ENCODE measurements at places on chromosomes 3 and 15.

GRCh38 chr3:193946945-193947344, 189.0 kb upstream of the HES1 start:
- no peak for DNase-seq

DNA sequence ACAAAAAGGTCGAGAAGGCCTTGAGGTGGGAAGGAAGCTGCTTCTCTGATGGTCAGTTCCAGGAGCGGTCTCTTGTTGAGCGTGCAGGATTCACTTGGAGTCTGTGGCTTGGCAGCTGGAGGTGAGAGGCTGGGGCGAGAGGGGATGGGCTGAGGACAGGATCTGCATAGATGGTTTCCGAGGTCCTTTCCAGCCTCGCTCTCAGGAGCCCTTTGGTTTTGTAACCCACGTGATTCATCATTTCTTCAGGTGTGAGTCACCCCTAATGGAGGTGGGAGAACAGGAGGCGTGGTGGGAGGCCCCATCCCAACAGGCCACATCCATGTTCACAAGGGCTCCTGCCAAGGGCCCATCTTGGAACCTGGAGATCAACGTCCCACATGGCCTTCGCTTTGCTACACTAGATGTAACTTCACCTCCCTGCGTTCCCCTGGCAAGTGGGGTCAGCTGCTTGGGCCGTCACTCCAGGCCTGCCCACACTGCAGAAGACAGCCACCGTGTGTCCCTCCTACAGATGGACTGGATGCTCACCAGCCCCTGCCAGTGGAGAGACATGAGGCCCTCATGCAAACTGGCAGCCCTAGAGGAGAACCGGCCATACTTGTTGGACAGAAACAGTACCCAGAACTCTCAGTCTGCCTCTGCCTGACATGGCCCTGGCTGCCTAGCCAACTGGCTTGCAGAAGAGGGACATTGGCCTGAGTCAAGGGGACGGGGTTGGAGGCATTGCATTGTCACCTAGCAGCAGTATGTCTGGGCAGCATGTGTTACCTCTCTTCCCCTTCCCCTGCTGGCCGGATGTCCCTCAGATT, 1.6 kb upstream of the PCSK6 start:
- DNase-seq = no peak

GRCh38 chr3:59821274-59821673, 771.4 kb upstream of the CFAP20DC start:
- no peak for DNase-seq

- DNase-seq = no peak
These were observed 122.0 kb downstream of the SEMA6D start for GRCh38 chr15:47839233-47839825.

GRCh38 chr15:49328941-49329340, 94.1 kb upstream of the FGF7 start:
- DNase-seq = no peak

- DNase-seq = no peak
These were observed 31.3 kb upstream of the ST3GAL6 start for GRCh38 chr3:98731720-98732285.

DNA sequence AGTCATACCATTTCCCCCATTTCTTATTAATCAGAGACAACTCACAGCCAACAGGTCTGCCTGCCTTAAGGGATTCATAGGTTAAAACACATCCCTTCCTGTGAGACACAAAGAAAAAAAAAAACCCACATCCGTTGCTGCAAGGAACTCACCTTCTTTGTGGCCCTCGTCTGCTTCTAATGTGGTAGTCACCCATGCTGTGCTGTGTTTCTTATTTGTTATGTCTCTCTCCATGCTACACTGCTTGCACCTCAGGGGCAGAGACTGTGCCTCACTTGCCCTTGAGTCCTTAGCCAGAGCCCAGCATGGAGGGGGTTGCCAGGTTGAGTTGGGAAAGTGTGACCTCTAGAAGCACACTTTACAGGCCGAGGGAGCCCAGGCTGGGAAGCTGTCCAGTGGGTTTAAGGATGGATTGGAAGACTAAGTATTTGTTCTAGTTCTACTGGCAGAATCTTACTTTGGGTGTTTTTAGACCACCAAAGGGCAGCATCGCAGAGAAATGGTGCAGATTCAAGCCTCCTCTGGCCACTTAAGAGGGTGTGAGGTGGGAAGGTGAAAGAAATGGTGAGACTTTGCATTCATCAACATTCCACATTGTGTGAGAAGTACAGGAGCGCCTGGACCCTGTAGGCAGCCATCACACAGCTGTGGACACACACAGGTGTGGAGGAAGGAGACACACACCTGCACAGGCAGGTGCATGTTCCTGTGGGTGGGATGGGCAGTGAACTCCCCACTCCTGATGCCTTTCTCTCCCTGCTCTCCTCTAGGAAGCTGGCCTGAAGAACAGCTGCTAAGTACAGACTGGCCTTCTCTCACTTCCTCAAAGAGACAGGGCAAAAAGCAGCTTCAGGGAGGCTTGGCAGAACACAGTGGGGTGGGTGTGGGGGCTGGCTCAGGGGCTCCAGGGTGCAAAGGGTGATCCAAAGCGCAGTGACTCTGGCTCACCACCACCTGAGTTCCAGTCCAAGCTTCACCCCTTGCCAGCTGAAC, 48.8 kb downstream of the GLB1 start:
- DNase-seq = no peak

DNA sequence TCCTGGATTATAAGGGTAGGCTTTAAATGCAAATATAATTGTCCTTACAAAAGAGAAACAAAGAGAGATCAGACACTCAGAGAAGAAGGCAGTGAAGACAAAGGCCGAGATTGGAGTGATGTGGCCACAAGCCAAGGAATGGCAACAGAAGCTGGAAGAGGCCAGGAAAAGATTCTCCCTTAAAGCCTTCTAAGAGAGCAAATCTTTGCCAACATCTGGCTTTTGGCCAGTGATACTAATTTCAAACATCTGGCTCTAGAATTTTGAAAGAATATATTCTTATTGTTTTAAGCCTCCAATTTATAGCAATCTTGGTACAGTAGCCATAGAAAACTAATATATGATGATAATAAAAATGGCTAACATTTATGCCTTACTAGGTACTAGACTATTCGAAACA, 615.8 kb upstream of the ZNF385D start:
- no peak for DNase-seq

DNA sequence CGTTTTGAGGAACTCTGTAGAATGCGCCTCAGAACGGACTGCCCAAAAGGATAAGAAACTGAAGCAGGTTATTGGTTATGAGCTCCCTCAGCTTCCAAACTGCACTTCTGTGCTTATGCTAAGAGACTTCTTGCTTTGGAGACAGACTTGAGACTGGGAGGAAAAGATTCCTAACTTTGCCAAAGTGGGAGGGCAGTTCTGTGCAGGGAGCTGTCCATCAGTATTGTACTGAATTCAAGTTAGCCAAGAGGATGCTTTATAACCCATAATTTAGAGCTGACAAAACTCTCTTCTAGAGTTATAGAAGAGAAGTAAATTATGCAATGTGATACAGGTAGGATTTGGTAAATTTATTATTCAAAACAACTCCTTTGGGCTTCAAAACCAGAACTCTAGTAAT, 519.8 kb upstream of the GBE1 start:
- DNase-seq = no peak

GRCh38 chr3:58296269-58296668, 9.8 kb upstream of the RPP14 start:
- DNase-seq = no peak

DNA sequence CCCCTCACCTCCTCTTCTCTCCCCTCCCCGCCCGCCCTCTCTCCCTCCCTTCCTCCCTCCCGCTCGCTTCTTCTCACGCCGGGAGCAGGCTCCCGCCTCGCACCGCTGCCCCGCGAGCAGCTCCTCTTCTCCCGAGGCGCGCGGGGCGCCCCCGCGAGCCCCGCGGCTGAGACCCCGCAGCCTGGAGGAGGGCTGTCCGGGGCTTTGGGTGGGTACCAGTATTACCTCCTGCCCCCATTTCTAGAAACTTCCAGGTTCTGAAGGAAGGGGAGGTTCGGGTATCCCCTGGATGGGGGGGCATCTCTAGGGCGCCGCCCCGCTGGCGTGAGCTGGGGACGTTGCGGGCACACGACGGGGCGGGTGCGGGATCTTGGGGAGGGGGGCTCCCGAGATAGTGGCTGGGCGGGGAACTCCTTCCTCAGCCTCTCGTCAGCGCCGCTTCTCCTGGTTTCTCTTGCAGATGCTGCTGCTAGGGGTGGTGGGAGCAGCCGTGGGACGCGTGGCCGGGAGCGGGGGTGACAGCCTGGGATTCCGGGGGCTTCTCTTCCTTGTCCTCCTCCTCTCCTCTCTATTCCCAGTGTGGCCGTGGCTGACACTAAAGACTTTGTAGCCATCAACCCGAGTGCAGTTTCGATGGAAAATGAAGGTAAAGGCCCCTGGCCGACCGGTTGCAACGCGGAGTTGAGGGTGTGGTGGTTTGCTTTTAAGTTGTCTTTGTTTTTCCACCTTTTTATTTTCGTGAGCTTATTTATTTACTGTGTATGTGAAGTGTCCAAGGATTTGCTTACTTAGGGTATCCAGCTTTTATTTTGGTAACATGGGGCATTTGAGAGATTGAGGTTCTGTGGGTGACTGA, 474 bp downstream of the ATP2C1 start:
- peak; percentile 47 for DNase-seq

GRCh38 chr3:4724051-4724629, 231.0 kb downstream of the ITPR1 start:
- no peak for DNase-seq

- DNase-seq = no peak
These were observed 740.2 kb downstream of the ROBO1 start for GRCh38 chr3:79027593-79027992.

DNA sequence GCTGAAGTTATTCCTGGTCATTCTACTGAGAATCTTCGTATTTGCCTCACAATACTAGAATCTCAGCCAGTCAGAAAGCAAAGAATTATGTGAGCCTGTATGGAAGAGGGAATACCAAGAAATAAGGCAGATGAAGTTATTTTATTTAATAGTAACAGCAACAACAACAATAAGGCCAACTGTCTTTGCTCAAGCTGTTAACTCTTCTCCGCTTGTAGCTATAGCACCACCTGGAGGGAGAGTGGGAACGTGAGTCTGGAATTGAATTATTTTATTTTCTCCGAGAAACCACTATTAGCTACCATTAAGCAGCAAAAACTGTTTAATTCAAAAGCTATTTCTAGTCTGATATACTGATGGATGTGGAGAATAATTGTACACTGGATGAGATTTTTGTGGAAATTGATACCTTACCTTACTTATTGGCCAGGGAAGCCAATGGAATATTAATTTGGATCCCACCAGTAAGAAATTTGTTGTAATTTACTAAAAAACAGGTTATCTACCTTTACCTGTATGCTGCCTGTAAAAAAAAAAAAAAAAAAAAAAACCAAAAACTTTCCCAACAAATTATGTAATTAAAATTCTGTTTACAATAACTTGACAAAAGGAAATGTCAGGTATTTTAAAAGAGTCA, 50.1 kb downstream of the CALML4 start:
- DNase-seq = peak; percentile 57

- no peak for DNase-seq
These were observed 496.4 kb upstream of the MDFIC2 start for GRCh38 chr3:70808881-70809280.

DNA sequence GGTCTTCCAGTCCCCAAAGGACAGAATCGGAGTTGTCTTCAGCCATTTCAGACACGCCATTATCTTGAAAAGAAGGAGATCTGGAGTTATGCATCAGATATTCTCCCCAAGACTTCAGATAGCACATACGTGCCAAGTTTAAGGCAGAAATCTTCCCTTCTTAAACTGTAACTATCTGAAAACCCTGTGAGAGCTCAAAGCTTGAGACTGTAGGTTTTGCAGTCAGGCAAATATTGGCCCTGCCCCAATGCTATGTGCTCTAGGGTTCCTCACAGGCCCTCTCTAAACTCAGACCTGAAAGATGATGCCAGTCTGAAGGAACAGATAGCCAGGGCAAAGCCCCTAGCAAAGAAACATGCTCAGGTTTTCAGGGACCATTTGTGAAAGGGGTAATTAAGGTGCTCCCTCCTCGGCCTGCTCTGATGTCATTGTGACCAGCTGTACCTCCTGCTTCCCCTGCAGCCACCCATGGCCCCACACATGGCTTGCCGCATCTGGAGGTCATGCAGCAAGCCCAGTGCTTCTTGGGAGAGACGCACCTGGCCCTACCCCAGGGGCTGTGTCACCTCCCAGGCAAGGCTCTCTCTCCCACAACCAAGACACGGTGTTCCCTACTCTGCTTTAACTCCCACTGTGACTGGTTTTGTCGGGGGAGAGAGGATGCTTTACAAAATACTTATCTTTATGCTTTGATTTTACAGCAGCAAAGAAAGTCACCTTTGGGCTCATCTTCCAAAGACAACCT, 53.4 kb upstream of the POMGNT2 start:
- DNase-seq = no peak

DNA sequence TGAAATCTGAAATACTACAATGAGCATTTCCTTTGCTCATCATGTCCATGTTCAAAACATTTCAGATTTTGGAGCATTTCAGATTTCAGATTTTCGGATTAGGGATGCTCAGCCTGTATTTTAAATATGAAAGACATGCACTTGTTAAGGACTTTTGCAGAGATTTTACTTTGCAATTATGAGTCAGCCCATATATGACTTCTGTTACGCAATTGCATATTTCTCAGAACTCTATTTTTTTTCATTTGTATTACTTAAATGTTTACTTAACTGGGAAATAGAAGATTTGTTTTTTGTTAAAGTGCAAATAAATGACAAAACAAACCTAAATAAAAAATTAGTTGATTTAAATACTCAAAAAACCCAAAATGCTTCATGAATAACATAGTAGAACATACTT, 376.2 kb downstream of the ZBTB20 start:
- DNase-seq = no peak

DNA sequence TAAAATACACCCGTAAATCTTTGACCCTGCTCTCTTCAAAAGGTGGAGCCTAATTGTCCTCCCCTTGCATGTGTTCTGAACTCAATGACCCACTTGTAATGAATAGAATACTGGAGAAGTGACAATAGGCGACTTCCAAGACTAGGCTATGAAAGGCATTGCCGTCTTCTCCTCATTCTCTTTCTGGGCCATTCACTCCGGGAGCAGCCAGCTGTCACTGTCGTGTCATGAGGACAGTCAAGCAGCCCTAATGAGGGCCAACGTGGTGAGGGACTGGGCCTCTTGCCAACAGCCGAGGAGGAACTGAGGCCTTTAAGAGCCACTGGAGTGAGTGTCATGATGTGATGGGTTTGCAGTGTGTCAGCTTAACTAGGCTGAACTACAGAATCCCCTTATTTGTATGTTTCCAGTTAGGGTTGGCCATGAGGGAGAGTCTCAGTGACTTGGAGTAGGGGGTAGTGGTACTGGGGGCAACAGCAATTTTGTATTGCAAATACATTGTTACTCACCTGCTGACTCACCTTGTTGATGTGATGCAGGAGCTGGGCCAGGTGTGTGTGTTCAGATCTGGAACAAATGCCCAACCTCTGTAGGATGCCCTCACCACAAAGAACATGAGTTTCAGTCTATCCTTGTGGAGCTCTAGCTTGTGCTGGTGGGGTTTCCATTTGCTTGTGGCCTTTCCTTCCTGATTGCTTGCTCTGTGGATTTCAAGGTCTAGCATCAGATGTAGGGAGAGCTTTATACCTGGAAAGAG, 188.5 kb upstream of the PROK2 start:
- no peak for DNase-seq

- DNase-seq = no peak
These were observed 334.7 kb downstream of the NLGN1 start for GRCh38 chr3:173732237-173732636.

GRCh38 chr15:65048241-65048640, 3.1 kb downstream of the SLC51B start:
- DNase-seq = no peak
